Tibial artery (tissue), 4 donors: ENCODE measurements at places on chromosomes 12 and 14.

GRCh38 chr14:95011445-95012006 is 145.8 kb downstream of the DICER1 start:
- no peak overlapping the region for H3K4me3 ChIP-seq
- no peaks in the 10 kb centered on the region for H3K36me3 ChIP-seq
- H3K27me3 ChIP-seq = no peaks in the 10 kb centered on the region
- DNase-seq = no peak

DNA sequence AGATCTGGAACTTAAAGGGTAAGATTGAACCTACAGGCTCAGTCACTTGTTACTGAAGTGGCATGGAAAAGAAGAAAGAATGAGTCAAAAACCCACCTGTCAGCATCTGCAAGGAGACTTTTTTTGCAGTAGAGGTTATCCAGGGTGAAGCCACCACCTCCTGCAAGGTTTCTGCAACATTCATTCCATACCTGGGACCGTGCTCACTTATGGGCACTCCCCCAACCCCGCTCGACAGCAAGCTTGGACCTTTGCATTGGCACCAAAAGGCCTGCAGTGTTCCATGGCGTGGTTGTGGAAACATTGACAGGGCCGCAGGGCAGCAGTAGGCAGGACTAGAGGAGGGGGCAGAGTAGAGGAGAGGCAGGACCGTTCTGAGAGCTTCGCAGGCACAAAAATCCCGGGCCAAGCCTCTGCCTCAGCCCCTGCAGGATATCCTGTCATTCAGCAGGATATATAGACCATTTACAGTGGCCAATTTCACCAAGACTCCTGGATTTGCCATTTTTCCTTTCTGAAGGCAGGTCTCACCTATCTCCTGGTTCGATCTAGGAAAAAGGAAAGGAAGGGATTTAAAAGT is at the start of gene STAB2:
Gene STAB2, plus strand, starts transcription at position 483 of the 580 bp plus-strand sequence. CDS start 204 bp downstream, outside the sequence.
- no peak within 1 kb of the TSS for H3K4me3 ChIP-seq
- no peaks in the 10 kb centered on the region for H3K27me3 ChIP-seq
- no peak for DNase-seq
- no peak within 1 kb of the TSS for H3K27ac ChIP-seq
- no peaks in the 10 kb centered on the region for H3K4me1 ChIP-seq
- H3K36me3 ChIP-seq = no peaks in the 10 kb centered on the region

DNA sequence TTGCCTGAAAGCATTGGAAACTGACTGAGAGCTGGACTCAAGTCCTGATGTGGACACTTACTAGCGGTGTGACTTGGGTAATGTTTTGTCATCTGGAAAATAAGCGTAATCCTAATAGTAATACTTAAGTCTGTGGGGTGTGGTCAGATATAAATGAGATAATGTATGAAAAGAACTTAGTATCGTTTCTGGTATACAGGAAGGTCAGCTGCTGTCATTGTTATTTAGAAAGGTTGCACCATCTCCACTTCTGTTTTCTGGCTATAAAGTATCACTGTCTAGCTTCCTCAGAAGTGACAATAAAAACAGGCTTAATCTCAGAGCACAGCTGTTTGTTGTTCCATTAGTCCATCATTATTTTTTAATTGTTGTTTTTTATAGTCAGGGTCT is 34.1 kb upstream of the TUBA1C start:
- H3K27ac ChIP-seq = no peak overlapping the region
- no peaks in the 10 kb centered on the region for H3K27me3 ChIP-seq
- peaks cover 27% of the 10 kb centered on the region for H3K4me1 ChIP-seq
- no peaks in the 10 kb centered on the region for H3K36me3 ChIP-seq
- DNase-seq = peak; percentile 7

DNA sequence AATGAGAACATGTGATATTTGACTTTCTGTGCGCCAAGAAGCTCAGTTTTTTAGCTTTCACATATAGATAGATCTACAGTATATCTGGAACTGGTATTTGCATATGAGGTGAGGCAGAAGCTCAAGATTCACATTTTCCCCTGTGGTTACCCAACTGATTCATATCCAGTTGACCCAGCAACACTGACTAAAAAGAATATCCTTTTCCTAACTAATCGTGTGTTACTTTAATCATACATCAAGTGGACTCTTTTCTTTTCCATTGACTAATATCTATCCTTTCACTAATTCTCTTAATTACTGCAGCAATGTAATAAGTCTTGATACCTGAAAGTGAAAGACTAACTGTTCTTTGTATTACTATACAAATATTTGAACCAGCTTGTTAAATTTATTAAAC is 236.1 kb downstream of the AEBP2 start:
- no peaks in the 10 kb centered on the region for H3K27me3 ChIP-seq
- no peaks in the 10 kb centered on the region for H3K4me1 ChIP-seq
- H3K36me3 ChIP-seq = no peaks in the 10 kb centered on the region
- H3K4me3 ChIP-seq = no peak overlapping the region
- no peak for DNase-seq

DNA sequence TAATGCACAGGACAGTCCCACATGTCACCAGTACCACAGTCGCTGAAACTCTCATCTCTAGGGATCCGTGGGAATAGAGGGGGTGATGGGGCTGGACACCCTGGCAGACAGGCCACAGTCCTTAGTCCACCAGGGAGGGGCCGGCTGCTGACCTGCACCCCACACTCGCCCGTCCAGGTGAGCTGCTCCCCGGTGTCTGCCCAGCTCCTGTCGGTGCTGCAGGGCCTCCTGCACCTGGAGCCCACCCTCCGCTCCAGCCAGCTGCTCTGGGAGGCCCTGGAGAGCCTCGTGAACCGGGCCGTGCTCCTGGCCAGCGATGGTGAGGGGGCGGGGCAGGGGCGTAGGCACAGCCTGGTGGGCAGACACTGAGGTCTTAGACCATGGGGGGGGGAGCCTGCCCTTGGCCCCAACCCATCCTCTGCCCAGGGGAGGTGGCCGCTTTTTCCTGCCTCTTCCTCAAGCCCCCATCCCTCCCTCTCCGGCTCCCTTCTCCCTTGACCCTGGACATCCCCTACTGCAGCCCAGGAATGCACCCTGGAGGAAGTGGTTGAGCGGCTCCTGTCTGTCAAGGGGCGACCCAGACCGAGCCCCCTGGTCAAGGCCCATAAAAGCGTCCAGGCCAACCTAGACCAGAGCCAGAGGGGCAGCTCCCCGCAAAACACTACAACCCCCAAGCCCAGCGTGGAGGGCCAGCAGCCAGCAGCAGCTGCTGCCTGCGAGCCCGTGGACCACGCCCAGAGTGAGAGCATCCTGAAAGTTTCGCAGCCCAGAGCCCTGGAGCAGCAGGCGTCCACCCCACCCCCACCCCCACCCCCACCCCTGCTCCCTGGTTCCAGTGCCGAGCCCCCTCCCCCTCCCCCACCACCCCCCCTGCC is 17.1 kb upstream of the ADSS1 start:
- no peak for DNase-seq
- H3K4me3 ChIP-seq = no peak overlapping the region
- peaks cover 80% of the 10 kb centered on the region for H3K36me3 ChIP-seq
- H3K4me1 ChIP-seq = no peaks in the 10 kb centered on the region
- no peaks in the 10 kb centered on the region for H3K27me3 ChIP-seq
- no peak overlapping the region for H3K27ac ChIP-seq

DNA sequence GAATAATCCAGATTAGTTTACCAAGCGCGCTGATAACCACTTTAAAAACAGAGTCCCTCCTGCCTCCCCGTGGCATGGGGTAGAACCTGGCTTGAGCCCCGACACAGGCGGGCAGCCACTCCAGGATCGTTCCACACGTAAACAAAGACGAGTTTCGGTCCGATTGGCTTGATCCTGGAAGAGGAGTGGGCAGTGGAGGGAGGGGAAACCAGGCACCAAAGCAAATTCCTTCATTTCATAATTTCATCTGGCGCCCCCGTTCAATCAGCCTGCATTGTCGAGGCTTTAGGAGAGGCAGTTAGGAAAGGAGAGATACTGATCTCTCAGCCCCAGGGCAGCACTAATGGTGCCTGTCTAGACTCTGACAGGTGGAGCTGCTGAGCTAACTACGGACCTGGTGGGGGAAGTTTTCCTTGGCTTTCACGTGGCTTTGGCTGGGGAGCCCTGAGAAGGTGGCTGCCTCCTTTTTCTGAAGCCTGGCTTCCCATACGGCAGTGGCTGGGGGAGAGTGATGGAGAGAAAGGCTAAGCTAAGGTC is 751 bp upstream of the GPRC5A start:
- no peaks in the 10 kb centered on the region for H3K27me3 ChIP-seq
- DNase-seq = peak; percentile 43
- H3K4me3 ChIP-seq = peak overlapping the region; percentile 56
- H3K27ac ChIP-seq = peak overlapping the region; percentile 94

GRCh38 chr14:21384494-21384851 is 654 bp upstream of the SUPT16H start:
- H3K27ac ChIP-seq = peak overlapping the region; percentile 91
- H3K36me3 ChIP-seq = peaks cover 19% of the 10 kb centered on the region
- H3K4me3 ChIP-seq = peak overlapping the region; percentile 78

DNA sequence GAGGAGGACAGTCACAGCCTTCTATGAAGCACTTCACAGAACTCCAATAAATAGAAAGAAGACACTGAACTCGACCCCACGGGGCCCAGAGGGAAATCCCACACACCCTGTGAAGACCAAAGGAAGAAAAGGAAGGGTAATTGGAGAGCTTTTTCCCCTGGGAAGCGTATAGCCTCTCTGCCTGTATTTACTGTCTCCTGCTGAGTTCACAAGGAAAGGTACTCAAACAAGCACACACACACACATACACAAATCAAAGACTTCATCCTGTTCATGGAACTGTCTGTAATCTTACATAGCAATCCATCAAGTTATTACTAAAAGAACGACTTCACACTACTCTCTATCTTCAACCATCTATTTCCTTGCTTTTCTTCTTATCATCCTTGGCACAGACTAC is 15.3 kb downstream of the FOXN3 start:
- DNase-seq = no peak
- H3K4me3 ChIP-seq = no peak overlapping the region
- H3K27ac ChIP-seq = no peak overlapping the region
- H3K36me3 ChIP-seq = peaks cover 13% of the 10 kb centered on the region
- H3K4me1 ChIP-seq = peaks cover 26% of the 10 kb centered on the region

DNA sequence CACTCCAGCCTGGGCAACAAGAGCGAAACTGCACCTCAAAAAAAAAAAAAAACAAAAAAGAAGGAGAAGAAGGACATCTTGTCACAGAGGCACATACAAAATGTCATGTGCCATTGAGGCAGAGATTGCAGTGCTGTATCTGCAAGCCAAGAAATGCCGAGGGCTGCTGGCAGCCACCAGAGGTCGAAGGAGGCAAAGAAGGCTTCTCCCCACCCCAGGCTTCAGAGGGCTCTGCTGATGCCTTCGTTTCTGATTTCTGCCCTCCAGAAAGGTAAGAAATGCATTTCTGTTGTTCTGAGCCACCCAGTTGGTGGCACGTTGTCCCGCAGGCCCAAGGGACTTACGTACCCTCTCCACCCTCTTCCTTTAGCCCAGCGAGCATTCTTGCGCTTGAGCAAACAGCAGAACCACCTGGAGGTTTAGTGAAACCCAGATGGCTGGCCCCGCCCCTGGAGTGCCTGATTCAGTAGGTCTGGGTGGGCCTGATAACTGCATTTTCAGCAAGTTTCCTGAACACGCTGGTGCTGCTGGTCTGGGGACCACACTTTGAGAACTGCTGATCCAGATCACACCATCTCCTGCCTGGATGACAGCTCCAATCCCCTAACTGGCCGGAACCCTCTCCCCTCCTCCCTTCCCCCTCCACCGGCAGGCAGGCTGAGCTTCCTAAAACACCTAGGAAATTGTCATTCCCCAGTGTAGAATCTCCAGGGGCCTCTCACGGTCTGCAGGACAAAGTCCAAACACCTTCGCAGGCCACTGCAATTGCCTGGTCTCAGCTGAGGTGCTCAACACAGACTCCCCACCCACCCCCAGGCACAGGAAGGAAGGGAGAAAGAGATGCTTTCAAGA is 21.1 kb upstream of the SCARB1 start:
- H3K4me1 ChIP-seq = no peaks in the 10 kb centered on the region
- no peak overlapping the region for H3K4me3 ChIP-seq
- no peak overlapping the region for H3K27ac ChIP-seq
- no peaks in the 10 kb centered on the region for H3K27me3 ChIP-seq
- H3K36me3 ChIP-seq = no peaks in the 10 kb centered on the region

- no peaks in the 10 kb centered on the region for H3K4me1 ChIP-seq
- no peak overlapping the region for H3K27ac ChIP-seq
- H3K4me3 ChIP-seq = no peak overlapping the region
- H3K27me3 ChIP-seq = peaks cover 12% of the 10 kb centered on the region
These were observed 1313.9 kb downstream of the TMEM121 start for GRCh38 chr14:106840258-106840657.

GRCh38 chr12:46938071-46938678 is 112.4 kb upstream of the SLC38A4 start:
- DNase-seq = no peak
- H3K27ac ChIP-seq = no peak overlapping the region
- H3K27me3 ChIP-seq = no peaks in the 10 kb centered on the region
- H3K4me1 ChIP-seq = no peaks in the 10 kb centered on the region
